Brain (organoid and tissue), 16 donors: ENCODE measurements at places on chromosomes 3 and 15. TPM values are rescaled to one million over a fixed set of nuclear protein-coding genes. Genes with fewer than 3 reads are reported as not detected.

Gene GP5
- not detected for polyA plus RNA-seq

Gene HTR3E
- not detected for polyA plus RNA-seq

DNA sequence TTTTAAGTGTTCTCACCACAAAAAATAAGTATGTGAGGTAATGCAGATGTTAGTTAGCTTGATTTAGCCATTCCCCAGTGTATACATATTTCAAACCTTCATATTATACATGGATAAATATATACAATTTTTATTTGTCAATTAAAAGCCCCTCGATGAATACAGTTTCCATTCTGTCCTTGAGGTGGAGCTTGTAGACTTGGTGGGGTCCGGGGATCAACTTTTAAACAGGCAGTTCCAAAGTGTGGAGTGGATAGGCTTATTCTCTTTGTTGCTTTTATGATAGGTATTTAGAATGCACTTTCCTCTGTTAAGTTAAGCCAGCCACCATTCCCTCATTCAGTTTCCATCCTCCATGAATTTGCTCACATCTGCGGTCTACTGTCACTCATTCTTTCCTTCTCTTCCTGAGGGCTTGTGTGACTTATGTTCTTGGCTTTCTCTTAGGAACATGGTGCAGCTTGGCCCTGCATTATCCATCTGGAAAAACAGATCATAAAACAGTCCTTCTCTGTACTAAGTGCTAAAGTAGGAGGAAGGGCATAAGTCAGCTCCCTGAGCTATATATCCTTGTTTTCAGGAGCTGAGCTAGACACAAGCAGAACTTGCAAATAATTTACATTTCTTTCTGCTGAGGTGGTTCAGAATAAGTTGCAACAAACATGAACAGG lies 149.1 kb downstream of the NFKBIZ start:
- no peak for DNase-seq

Gene CFAP91
- 2.1 TPM for polyA plus RNA-seq

Gene SYNPR
- polyA plus RNA-seq = 8.1 TPM

- peak; percentile 12 for DNase-seq
Measured at GRCh38 chr15:42723068-42723467, 13.9 kb downstream of the CDAN1 start.

DNA sequence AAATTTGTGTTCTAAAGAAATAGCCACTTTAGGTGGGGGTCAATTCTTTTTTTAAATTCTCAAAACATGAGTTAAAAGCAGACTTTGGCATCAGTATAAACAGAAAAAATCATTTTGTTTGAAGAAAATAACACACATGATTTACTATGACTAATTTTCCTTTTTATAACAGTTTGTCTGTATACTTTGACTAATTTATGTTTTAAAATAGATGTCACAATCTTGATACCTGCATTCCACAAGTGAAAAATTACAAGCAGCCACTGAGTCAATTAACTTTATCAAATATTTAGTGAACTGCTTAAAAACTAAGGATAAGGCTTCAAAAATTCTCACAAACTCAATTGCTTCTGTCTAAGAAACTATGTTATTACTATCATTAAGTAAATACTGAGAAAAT lies 235.0 kb downstream of the TBC1D5 start:
- no peak for DNase-seq

DNA sequence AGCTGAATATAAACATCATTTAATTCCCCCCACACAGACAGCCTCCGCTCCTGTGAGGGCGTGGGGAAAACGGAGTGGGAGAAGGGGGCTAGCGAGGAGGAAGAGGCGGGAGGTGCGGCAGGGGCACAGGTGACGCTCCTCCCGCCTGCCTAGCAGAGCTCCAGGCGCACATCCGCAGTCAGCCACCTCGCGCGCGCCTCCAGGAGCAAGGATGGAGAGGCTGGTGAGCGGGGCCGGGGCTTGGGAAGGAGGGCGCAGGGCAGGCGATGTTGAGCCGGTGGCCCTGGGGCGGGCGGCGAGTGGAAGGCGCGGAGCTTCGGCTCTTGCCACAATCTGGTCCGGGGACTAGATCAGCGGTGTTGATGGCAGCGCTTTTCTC lies at the start of gene CD200:
Gene CD200, plus strand, starts transcription at position 155 of the 379 bp plus-strand sequence. Its CDS starts 57 bp downstream, at position 212.
- peak; percentile 90 for DNase-seq
